ENCODE measurements at places on chromosomes 16 and 17.

DNA sequence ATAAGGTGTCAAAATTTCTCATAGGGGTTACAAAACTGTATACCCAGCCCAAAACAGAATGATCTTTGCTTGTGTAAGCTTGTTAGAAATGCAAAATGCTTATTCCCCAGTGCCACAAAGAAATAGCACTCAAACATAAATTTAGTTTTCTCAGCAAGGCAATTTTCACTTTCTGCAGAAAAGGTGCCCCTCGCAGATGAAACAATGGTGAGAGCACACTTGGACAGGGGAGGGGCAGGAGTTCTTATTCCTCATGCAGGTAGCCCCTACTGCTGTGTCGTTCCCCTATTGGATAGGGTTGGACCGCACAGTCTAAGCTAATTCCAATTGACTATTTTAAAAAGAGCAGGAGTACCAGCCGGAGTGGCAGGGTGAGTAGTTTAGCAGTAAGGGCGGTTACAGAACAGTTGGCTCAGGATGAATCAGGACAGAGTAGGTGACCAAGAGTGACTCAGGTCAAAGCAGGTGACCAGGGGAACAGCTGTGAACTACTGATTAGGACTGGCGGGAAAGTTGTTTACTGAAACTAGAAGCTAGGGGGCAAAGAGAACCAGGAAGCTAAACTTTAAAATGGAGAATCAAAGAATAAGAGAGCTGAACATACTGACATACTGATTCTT is 5.5 kb upstream of the LDHD start:
- no peak for DNase-seq

DNA sequence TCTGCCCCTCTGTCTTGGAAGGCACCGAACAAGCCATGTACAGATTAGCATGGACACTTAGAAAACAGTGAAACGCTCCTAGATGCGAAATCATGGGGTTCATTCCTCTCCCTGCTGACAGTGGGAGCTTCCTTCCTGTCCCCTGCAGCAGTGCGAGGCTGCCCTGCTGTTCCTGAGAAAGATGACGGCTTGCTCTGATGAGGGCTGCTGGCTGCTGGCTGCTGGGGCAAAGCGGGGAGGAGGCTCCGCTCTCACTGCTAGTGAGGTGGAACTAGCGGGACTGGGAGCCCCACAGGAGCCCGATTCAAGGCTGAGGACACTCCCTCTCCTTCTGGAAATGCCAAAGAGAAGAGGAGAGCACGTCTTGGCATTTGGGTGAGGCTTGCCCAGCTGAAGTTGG is 25.9 kb upstream of the CACNG4 start:
- no peak for DNase-seq

- DNase-seq: no peak
Measured at GRCh38 chr17:76271669-76272540, 6.8 kb downstream of the UBALD2 start.

DNA sequence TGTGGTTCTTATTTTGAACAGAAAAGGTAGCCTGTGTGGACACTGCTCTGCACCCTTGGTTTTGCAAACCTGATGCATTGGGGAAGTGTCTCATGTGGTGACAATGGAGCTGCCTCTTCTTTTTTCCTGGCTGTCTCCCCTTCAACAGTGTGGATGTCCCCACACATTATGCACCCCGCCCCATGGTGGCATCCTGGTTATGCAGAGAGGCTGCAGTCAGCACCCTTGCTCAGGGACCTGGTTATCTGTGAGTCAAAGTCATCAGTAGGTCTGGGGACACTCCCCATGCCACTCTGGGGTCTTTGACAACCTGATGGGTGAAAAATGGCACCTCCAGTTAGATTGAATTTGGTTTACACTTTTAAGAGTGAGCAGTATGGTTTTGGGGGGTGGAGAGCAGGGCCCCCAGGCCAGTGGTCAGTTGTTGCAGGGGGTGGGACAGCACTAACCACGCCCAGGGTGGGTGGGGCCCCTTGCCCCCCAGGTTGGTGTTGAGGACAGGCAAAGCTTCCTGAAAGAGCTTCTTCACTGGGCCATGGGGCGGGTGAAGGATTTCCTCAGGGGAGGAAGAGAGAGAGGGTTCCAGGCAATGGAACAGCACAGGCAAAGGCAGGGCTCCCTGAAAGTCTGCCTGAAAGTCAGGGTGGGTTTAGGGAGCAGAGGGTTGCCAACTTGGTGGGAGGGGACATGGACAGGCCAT is 24.6 kb upstream of the KCNJ12 start:
- no peak for DNase-seq

DNA sequence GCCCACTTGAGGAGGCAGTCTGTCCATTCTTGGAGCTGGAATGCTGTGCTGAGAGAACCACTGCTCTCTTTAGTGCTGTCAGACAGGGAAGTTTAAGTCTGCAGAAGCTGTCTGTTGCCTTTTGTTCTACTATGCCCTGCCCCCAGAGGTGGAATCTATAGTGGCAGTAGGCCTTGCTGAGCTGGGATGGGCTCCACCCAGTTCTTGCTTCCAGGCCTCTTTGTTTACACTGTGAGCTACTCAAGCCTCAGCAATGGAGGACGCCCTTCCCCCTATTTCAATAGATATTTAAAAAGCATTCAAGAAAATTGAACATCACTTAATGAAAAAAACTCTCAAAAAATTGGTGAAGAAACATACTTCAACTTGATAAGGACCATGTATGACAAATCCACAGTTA is 313.5 kb downstream of the PHKB start:
- DNase-seq: no peak

DNA sequence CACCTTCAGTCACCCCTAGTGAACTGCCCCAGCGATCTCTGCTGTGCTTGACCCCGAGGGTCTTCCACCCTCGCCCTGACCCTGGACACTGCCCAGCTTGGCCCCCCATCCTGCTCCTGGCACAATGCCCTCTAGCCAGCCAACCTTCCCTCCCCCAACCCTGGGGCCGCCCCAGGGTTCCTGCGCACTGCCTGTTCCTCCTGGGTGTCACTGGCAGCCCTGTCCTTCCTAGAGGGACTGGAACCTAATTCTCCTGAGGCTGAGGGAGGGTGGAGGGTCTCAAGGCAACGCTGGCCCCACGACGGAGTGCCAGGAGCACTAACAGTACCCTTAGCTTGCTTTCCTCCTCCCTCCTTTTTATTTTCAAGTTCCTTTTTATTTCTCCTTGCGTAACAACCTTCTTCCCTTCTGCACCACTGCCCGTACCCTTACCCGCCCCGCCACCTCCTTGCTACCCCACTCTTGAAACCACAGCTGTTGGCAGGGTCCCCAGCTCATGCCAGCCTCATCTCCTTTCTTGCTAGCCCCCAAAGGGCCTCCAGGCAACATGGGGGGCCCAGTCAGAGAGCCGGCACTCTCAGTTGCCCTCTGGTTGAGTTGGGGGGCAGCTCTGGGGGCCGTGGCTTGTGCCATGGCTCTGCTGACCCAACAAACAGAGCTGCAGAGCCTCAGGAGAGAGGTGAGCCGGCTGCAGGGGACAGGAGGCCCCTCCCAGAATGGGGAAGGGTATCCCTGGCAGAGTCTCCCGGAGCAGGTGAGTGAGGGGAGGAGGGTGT is at the start of gene TNFSF13:
Gene TNFSF13 (plus strand): TSS at position 207 of the 776 bp plus-strand sequence. CDS start 290 bp downstream, at position 497.
- no peak for DNase-seq

GRCh38 chr17:4167786-4168185 is 24.8 kb downstream of the CYB5D2 start:
- DNase-seq: no peak

- DNase-seq: no peak
Measured at GRCh38 chr17:17495536-17496188, 533 bp downstream of the RASD1 start.

GRCh38 chr17:69679829-69680228 is 265.3 kb downstream of the MAP2K6 start:
- DNase-seq: no peak

DNA sequence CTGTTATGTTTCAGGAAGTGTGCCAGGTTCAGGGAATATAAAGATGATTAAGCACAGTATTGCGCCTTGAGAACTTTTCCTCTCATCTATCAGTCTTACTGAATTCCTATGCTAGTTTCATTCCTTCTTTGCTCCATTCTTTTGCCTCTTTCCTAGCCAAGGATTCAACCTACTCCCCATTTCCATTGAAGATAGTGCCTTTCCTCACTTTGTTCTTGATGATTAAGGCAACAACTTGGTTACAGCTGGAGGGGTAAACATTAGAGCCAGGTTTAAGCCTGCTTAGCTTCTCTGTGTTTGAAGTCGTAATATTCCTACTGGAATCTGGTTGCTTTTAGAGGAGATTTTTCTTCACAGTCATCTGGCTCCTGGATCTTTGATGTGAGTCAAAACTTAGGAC is 75.1 kb downstream of the NQO1 start:
- DNase-seq: no peak

GRCh38 chr16:4372578-4373355 is 1.1 kb downstream of the VASN start:
- peak; percentile 63 for DNase-seq

DNA sequence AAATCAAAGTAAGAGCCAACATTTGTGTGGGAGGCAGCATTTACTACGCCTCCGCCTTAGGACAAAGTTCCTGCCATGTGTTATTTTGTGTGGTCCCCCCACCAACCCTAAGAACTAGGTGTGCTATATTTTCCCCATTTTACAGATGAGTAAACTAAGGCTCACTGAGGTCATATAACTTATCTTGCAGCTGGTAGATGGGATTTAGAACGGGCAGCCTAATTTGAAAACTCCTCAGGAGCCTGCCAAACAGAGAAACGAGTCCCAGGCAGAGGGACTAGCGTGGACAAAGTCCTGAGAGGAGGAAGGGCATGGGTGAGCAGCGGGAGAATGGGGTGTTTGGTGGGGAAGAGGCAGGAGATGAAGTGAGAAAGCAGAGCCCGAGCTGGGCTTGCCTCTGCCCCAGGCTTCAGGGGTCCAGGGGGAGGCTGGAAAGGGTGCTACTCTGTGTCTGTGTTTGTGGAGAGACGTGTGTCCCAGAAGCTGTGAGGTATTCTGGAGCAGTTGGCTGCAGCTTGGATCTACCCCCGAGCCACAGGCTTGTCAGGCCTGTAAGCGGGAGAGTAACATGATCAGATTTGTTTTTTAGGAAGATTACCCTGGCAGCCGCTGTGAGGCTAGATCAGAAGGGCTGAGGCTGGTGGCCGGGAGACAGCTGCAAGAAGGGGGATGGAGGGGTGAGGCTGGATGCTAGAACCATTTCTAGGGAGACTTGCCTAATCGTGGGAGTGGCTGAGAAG is 5.0 kb downstream of the MLLT6 start:
- no peak for DNase-seq

GRCh38 chr16:85910854-85911247 is 11.9 kb downstream of the IRF8 start:
- no peak for DNase-seq

DNA sequence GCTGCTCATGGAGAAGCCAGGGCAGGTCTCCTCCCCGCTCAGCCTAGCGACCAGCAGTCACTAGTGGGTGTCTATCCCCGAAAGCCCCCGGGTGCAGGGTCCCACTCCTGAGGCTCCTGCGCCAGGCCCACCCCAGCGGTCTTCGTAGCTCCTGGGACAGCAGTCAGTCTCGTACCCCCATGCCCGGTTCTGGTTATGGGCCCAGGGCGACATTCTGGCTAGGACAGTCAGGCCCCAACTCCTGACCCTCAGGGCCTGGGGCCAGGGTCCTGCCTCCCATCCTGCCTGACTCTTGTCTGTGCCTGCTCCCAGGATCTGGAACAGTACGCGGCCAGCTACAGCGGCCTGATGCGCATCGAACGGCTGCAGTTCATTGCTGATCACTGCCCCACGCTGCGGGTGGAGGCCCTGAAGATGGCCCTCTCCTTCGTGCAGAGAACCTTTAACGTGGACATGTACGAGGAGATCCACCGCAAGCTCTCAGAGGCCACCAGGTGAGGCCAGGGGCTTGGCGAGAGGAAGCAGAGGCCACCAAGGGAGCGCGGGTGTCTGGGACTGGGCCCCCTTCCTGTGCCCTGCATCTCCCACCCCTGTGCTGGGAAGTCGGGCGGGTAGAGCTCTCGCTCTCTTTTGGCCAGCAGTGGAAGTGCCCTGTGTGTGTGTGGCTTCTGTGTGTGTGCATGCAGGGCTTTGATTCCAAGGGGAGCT is 2.0 kb downstream of the GPS1 start:
- DNase-seq: no peak

DNA sequence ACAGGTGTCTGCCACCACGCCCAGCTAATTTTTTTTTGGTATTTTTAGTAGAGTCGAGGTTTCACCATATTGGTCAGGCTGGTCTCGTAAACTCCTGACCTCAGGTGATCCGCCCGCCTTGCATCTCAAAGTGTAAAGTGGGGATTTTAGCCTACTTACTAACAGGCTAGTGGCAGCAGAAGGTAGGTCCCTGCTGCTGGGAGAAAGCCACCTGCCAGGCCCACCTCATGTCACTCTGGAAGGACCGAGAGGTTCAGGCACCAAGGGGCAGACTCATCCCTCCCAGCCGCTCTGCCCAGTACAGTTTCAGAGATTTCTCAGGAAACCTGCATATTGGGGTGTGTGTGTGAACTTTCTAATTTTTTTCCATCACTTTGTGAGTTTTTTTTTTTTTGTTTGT is 2.1 kb upstream of the RCVRN start:
- DNase-seq: no peak

DNA sequence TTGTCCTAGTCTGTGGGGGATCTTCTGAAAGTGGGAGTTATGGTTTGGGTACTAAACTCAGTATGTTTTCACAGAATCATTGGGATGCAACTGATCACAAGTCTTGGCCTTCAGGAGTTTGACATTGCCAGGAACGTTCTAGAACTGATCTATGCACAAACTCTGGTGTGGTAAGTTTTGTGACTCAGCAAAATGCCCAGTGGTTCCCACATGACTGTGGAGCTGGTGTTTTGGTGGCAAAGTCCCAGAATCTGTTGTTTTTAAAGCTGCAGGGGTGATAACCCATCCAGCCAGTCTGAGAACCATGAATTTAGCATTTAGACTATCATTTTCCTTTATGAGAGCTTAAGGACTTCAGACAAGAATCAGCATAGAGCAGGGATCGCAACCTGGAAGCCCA is 40.6 kb downstream of the GDE1 start:
- DNase-seq: no peak

DNA sequence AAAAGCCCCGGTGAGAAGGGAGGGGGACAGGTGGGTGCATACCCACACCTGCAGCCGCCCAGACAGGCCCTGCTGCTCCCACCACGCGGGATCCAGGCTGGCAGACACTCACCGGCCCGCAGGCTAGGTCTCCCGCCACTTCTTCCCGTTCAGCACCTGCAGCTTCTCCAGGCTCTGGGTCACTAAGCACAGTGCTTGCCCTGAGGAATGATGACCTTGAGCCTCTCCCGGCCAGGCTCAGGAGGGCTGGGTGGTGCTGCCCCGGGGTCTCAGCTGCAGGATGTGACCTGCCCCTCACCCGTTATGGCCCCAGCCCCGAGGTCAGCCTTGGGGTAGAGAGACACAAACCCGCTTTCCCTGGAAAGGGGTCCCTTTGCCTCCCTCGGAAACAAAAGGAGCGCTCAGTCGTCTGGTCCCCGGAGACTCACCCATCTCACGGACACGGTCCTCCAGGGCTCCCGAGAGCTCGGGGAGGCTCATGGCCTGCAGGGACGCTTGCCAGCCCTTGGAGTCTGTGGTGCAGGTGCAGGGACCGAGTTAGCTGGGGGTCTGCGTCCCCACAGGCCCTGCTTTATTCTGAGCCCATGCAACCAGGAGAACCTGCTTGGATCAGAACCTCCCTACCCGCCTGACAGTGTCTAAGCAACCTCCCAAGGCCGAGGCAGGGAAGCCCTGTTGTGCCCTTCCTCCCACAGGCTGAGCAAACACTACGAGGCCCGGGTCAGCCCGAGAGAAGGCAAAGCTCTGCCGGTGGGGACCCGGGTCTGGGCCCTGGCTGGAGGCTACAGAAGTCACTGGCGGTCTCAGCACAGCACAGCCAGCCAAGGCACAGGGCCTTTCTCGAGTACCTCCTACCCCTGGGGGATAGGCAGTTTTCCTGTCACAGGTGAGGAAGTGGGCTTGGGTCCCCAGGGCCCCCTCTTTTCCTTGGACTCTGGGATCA is 3.8 kb downstream of the NUDT16L1 start:
- DNase-seq: no peak

GRCh38 chr17:27755706-27756466 is 44.4 kb downstream of the NOS2 start:
- no peak for DNase-seq

Measured in SK-N-DZ (cell line).